ENCODE measurements at places on chromosomes 2 and 18. TPM values are rescaled to one million over a fixed set of nuclear protein-coding genes. Genes with fewer than 3 reads are reported as not detected.

Gene COX5B
- 373 TPM for total RNA-seq

Gene PER2
- total RNA-seq: 3.9 TPM

Gene PRSS56
- total RNA-seq: not detected

Gene OSGEPL1
- total RNA-seq: 11.4 TPM

Gene CYP1B1
- 145 TPM for total RNA-seq

Gene FIGN
- total RNA-seq: 1.1 TPM

Gene CABYR
- 3.5 TPM for total RNA-seq
